Heart right ventricle (tissue), 16 donors: ENCODE measurements at places on chromosomes 16 and 17. TPM values are rescaled to one million over a fixed set of nuclear protein-coding genes. Genes with fewer than 3 reads are reported as not detected.

TXNL4B gene
- 6.1 TPM for total RNA-seq

KRTAP4-1 gene
- not detected for total RNA-seq

TBC1D3K gene
- total RNA-seq: not detected

SMIM36 gene
- not detected for total RNA-seq

KARS1 gene
- 124 TPM for total RNA-seq
